ENCODE measurements at places on chromosomes 7 and 10.

- no peak for DNase-seq
These were observed 30.3 kb upstream of the CALU start for GRCh38 chr7:128708824-128709223.

- no peak for DNase-seq
These were observed 45.7 kb upstream of the ADGRA1 start for GRCh38 chr10:133042061-133042460.

GRCh38 chr10:110651044-110651958 lies 7.2 kb downstream of the RBM20 start:
- DNase-seq: no peak

DNA sequence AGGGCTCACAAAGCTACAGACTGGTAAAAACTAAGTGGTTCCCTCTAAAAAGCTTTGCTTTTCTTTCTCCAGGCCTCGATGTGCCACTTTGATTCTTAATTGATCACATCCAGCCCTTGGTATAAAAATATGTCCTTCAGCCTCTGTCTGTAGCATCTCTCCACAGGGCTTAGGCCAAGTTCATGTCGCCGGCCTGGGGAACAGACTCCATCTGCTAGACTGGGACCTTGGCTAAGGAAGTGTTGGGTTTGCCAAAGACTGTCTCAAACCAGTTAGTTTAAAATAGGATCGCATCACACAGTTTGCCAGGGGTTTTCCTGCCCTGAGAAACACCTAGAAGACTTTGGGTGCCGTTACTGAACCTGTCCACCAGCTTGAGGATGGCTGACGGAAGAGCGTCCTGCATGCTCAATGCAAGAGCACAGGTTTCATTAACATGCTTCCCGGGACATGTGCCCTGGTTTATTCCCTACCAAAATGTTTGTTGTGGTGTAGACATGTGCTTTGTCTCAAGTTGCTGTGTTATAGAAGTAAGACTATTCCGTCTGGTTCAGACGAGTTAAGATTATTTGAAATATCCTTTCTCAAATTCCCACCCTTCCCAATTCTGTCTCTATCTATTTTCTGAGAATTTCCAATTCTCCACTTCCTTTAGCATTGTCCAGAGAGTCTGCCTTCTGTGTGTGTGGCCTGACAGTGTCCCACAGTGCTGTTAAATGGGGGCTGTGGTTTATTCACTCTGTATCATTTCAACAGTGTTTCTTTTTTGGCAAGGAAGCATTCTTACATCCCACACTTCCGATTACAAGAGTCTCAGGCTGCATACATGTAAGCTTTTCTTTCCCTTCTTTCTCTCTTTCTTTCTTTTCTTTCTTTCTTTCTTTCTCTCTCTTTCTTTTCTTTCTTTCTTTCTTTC lies 334.7 kb downstream of the INHBA start:
- no peak for DNase-seq

DNA sequence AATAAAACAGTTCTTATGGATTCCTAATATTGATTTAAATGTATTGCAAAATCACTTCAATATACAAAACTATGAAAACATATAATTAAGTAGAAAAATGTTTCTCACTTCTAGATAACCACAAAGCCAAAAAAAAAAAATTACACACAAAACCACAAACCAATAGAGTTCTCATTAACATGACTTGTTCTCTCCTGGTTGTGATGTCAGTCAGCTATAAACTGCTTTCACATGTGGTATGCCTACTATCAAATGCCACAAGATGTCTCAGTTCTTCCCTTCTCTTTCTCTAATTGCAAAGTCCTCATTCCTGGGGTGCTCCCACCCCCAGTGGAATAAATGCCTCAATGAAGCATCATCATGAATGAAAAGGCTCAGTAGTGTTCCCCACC lies 16.6 kb downstream of the GNAI1 start:
- DNase-seq: no peak

DNA sequence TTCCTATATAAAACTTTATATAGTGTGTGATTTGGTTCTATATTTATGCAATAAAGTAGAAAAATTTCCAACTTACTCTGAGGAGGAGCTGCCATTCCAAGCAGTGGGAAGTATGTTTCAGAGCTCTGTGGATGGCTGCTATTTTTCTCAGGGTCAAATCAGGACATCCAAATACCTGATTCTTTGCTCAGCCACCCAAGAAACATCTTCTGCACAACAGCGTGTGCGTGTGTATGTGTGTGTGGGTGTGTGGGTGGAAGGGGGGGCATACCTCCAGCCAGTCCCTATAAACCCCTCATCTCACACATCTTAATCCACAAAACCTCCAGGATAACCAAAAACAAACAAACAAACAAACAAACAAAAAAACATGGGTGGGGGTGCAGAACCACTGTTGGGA lies 66.3 kb upstream of the EMX2 start:
- no peak for DNase-seq

DNA sequence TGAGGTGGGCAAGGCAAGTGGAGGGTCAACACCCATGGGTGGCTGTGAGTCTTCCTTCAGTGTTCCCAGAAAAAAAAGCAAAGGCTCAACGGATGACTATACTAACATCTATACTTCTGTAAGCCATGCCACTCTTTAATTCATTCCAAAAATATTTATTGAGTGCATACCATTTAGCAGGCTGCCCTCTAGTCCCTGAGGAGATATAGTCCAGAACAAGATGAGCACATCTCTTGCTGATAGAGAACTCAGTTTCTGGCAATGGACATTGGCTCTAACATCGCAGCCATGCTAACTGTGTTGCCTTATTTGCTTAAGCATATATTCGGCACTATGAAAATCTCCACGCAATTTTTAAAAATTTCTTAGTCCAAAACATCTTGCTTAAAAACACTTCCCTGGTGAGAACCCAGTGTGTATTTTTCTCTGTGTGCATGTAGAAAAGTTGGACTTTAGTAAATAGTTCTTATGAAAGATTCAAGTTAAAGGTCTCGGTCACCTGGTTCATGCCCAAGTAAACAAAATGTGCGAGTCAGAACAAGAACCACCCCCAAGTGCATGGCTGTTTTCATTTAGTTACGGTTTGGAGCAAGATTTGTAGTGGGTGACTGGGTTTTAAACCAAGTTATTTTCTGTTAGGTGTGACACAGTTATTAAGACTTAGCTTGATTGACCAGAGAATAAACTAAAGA lies 69.8 kb downstream of the MET start:
- no peak for DNase-seq

DNA sequence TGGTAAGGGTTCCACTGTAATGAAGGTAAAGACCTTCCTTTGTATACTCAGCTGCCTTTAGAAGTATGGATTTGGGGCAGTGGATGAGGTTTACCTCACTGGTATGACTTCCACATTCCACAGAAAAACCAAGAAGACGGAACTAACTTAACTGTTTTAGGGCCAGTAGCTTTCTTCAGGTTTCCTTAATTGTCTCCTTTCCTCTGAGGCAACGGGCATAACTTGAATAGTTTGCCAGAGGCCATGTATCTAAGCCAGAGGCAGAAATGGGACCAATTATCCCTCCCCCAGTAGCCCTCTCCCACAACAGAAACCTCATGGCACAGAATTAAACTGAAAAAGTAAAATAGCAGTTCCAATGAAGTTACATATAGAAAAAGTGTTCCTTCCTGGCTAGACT lies 281.7 kb downstream of the PHTF2 start:
- no peak for DNase-seq

DNA sequence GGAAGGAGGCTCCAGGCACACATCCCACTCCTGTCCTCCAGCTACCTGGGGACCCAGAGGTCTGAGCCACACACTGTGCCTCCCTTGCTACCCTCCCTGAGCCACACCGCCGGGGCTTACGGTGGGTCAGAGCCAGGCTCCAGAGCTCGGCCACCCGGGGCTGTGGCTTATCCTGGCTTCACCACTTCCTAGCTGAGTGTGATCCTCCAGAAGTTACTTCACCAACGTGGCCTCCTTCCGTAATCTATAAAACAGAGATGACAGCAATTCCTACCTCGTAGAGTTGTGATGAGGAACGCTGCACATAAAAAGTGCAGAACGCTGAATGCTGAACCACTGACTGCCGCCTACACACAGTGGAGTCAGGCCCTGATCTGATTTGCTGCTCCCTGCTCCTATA lies 285.0 kb downstream of the PRPF18 start:
- no peak for DNase-seq

- peak; percentile 76 for DNase-seq
These were observed 191.4 kb downstream of the FAM107B start for GRCh38 chr10:14583252-14583651.

All from activated CD4-positive, alpha-beta T cell treated with anti-CD3 and anti-CD28 coated beads, Interleukin-2, amount 50 U/mL, for 1 hour (primary cell).